ENCODE measurements at places on chromosomes 2 and 18. TPM values are rescaled to one million over a fixed set of nuclear protein-coding genes. Genes with fewer than 3 reads are reported as not detected.

GRCh38 chr2:205596581-205596980 is 85.7 kb upstream of the NRP2 start:
- DNase-seq = no peak

The CFAP210 gene
- polyA plus RNA-seq = 17.2 TPM

The MC5R gene
- not detected for polyA plus RNA-seq

The GTF2A1L gene
- polyA plus RNA-seq = 99.0 TPM

DNA sequence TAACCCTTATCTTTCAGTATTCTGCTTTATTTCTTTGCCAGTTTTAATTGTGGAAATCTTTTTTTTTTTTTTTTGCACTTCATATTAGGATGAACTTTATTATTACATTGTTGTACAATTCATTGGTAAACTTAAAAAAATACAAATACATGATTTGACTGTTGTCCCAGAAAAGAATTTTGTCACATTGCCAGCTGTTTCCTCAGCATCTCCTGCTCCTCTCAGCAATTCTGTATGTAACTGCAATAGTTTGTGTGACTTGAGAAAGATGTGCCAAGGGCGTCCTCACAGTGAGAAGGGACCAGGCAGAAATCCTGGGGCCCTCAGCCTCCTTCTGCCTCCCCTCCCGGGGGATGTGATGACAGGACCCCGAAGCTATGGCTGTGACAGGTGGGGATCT is 254.4 kb downstream of the NBAS start:
- no peak for DNase-seq
